CD4-positive, alpha-beta T cell (primary cell): ENCODE measurements at places on chromosomes 7 and 10. TPM values are rescaled to one million over a fixed set of nuclear protein-coding genes. Genes with fewer than 3 reads are reported as not detected.
A peak's percentile ranks its signal among the peaks of the same experiment; 100 is the strongest.

GRCh38 chr7:65339257-65339656 is 34.4 kb upstream of the ZNF92 start:
- no peak overlapping the region for H3K4me3 ChIP-seq
- no peak overlapping the region for H3K27ac ChIP-seq
- H3K4me1 ChIP-seq: no peaks in the 10 kb centered on the region
- H3K27me3 ChIP-seq: no peaks in the 10 kb centered on the region
- no peaks in the 10 kb centered on the region for H3K36me3 ChIP-seq

The SLC35B4 gene
- 5.8 TPM for total RNA-seq

DNA sequence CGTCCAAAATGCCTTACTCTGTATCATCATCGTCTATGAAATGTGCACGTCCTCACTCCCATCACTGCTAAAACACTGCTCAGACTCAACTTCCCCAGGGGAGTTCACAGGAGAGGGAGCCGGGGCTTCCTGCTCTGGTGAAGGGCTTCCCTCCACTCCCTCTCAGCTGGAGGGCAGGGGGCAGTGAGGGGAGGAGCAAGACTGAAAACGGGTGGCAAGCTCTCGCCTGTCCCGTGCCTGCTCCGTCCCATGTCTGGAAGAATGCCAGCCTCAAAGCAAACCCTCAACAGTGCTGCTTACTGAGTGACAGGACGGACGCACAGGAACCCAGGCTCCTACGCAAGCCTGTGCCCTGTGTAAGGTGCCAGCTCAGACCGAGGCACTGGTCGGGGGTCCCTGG is 25.1 kb downstream of the PRKAG2 start:
- no peak for DNase-seq
- no peak overlapping the region for H3K27ac ChIP-seq
- no peaks in the 10 kb centered on the region for H3K27me3 ChIP-seq
- peak overlapping the region; percentile 30 for H3K4me3 ChIP-seq
- peaks cover 2% of the 10 kb centered on the region for H3K36me3 ChIP-seq
- H3K4me1 ChIP-seq: peaks cover 32% of the 10 kb centered on the region

The PSTK gene
- 16.1 TPM for total RNA-seq

DNA sequence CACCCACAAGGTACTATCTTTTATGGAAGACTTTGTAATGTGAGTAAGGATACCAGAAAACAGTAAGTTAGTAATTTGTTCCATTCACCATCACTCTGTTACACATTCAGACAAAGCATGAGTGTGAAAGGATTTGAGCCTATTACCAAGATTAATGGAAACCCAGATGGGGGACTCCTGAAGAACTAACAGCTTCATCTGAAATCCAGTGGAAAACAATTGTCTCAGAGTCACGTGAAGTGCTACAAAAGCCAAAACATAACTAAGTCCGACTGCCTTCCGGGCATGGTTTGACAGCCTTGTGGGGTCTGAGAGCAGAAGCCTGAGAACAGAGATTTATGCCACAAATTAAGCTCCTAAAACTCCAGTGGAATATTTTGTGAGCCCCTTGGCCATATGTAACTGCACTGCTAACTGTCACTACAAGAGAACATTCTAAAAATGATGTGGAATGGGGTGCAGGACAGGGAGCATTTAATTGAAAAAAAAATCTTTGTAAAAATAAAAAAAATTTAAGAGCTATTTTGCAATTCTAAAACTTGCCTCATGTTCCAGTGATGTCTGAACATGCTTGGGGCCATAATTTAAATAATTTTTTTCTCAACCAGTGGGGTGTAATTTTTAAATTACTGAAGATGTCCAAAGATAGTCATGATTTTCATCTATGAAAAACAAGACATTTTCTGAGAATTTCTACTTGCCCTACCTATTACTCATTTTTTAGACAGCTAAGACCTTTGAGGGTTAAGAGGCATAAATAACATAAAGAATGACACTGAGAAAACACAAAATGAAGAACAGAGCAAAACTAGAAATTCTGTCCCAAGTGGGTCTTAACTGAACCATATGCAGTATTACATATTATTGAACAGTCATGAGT is 555.0 kb downstream of the INHBA start:
- no peak overlapping the region for H3K27ac ChIP-seq
- H3K4me1 ChIP-seq: no peaks in the 10 kb centered on the region
- no peaks in the 10 kb centered on the region for H3K36me3 ChIP-seq
- no peak overlapping the region for H3K4me3 ChIP-seq

DNA sequence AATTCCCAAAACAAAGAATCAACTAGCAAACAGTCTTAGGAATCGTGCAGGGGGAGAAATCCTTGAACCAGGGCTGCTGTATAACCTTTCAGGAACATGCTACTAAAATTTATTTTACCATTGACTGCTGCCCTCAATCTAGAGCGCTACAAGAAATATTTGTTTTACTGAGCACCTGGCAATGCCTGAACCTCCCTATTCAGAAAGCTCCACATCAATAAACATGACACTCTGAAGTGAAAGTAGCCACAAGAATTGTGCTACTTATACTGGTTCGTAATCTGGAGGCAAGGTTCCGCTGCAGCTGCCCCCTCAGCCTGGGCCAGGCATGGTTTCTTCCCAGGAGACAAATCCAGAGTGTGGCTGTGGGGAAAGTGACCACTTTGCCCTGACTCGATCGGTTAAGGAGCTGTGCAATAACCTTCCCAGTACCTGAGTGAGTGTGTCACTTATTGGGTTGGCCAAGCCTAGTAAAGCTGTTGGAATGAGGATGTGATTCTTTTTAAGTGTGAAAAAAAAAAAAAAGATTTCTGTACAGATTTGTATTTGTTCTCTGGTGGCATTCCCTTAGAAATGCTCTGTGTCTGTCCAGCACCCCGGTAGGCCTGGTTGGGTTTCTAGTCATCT is 7.7 kb downstream of the VWA2 start:
- H3K36me3 ChIP-seq: no peaks in the 10 kb centered on the region
- no peak for DNase-seq
- H3K27ac ChIP-seq: no peak overlapping the region

DNA sequence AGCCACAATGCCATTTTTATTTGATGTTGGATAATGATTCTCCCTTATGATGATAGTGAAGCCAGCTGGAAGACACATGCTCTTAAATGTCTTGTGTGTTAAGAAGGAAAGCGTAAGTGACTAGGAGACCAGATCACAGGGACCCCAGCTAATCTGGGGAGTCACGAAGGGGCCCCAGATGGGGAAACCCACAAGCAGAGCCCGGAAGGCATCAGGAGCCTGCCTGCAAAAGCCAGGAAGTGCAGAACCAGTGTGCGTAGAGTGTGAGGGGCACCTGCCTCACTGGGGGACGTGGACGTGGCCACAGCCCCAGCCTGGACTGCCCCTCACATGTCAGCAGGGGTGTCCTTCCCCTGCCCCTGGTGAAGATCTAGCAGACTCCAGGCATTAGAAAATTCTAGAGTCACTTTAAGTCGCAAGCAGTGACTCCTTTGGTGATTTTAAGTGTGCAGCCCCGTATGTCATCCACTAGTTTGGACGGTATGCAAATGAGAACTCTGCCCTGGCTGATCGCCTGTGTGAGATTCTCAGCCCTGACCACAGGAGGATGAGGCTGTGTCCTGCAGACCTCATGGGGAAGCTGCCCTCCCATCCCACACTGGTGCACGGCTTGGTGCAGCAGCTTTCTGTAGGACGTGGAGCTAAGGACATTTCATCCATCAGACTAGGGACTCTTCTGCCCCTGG is 243.0 kb downstream of the WDR37 start:
- no peak overlapping the region for H3K4me3 ChIP-seq
- no peaks in the 10 kb centered on the region for H3K27me3 ChIP-seq
- H3K27ac ChIP-seq: no peak overlapping the region
- no peak for DNase-seq
- no peaks in the 10 kb centered on the region for H3K36me3 ChIP-seq
- H3K4me1 ChIP-seq: no peaks in the 10 kb centered on the region

GRCh38 chr7:32158751-32159745 is 88.8 kb upstream of the PDE1C start:
- H3K4me1 ChIP-seq: no peaks in the 10 kb centered on the region
- no peak for DNase-seq
- no peak overlapping the region for H3K4me3 ChIP-seq

The CH25H gene
- 0.49 TPM for total RNA-seq

DNA sequence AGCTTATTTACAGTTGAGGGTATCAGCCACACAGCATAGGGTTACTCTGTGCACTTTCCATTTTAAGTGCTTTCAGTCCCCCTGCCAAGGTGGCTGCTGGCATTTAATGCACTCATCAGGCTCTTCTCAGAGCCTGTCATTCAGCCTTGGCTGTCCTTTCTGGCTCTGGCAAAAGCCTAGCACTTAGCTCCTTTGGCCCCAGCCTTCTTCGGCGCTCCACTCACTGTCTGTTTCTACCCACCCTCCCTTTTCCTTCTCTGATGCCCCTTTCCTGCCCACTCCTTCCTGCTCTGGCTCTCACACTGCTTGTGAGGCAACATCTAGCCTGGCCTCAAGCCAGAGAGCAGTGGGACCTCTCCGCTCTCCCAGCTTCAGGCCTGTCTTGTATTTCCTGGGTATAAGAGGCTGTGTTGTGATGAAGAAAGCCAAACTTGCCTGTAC is 60.2 kb downstream of the WIPF3 start:
- no peaks in the 10 kb centered on the region for H3K36me3 ChIP-seq
- no peak overlapping the region for H3K4me3 ChIP-seq
- no peaks in the 10 kb centered on the region for H3K4me1 ChIP-seq
- DNase-seq: no peak
- H3K27ac ChIP-seq: no peak overlapping the region

GRCh38 chr7:106737202-106737562 is 76.2 kb upstream of the CCDC71L start:
- DNase-seq: no peak
- H3K4me3 ChIP-seq: no peak overlapping the region
- H3K27ac ChIP-seq: no peak overlapping the region

DNA sequence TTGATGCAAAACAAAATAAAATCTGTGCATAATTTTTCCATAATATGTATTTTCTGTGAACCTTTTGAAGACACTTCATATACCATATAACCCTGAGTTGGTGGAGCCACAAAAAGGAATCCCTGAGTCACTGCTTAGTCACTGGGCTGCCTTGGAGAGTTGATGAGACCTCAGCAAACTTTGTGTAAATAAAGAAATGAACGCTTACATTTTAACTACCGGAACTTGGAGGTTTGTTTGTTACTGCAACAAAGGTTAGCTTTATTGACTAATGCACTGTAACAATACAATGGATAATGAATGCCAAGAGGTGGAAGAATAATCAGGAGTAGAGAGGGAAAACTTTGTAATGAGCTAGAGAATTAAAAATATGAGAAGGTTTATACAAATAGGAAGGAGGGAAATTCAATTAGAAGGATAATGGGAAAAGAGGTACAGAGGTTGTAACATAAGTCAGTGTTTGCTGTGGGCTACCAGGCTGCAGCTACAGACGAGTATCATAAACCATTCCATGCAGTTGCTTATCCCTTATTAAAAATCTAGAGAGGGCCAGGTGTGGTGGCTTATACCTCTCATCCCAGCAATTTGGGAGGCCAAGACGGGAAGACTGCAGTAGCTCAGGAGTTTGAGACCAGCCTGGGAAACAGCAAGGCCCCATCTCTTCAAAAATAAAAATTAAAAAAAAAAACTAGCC is 1042.1 kb downstream of the TYW1 start:
- no peaks in the 10 kb centered on the region for H3K36me3 ChIP-seq
- no peaks in the 10 kb centered on the region for H3K27me3 ChIP-seq
- DNase-seq: no peak

The SH2D4B gene
- total RNA-seq: 0.16 TPM

DNA sequence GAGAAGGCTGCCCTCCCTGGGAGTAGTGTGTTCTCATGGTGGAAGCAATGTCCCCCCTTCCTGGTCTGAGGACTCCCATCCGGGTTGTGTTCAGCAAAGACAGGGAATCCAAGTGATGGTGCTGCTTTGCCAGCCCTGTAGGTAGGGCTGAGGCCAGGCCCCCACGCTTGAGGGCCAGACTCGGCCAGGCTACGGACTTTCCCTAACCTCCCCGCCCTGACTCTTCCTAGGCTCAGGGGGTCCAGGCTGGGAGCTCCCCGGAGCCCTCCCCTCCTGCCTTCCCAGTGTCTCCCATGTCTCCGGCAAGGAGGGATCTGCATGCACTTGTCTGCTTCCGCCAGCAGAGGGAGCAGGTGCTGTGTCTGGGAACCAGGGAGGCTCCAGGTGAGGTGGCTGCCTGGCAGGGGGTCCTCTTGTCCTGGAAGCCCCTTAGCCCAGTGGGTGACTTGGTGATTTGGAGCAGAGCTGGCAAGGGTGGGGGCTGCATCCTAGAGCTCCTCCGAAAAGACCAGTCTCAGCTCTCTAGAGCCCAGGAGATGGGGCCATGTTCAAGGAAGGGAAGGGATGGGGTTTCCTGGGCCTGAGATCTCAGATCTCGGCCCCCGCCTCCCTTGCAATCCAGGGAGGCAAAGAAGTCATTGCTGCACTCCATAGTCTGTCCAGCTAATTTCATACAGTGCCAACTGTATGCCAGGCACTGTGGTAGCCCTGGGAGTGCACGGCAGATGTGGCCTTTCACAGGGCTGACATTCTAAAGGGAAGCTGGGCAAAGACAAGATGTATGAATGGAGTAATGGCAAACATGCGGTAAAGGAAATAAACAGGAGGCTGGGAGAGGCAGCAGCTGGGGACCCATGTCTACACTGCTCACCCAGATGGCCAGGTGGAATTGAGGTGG is 20.3 kb upstream of the SFRP5 start:
- no peak overlapping the region for H3K27ac ChIP-seq
- no peaks in the 10 kb centered on the region for H3K27me3 ChIP-seq
- no peaks in the 10 kb centered on the region for H3K36me3 ChIP-seq

GRCh38 chr10:110399965-110400933 is 95.5 kb upstream of the SMNDC1 start:
- H3K27ac ChIP-seq: no peak overlapping the region
- no peak overlapping the region for H3K4me3 ChIP-seq
- no peaks in the 10 kb centered on the region for H3K36me3 ChIP-seq

The EGR2 gene
- total RNA-seq: 3.2 TPM

DNA sequence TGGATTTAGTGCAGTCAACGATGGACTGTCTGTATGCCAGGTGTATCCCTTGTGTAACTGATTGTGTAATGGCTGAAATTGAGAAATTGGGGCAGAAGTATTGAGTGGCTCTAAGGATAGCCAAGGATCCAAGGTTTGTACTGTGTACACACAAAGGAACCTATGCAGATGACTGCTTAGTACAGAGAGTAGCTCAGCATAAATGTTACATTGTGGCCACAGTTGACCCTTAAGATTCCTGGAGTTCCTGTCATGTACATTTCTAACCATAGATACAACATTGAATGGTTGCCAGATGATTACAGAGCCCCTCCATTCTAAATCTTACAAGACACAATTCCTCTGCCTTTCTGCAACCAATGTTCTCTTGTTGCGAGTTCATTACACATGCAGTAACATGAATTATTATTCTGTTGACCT is 25.3 kb downstream of the CCDC126 start:
- H3K4me3 ChIP-seq: no peak overlapping the region
- no peak overlapping the region for H3K27ac ChIP-seq
- H3K4me1 ChIP-seq: no peaks in the 10 kb centered on the region

The LEP gene
- total RNA-seq: not detected

- H3K4me1 ChIP-seq: no peaks in the 10 kb centered on the region
- no peak overlapping the region for H3K4me3 ChIP-seq
- H3K36me3 ChIP-seq: no peaks in the 10 kb centered on the region
Measured at GRCh38 chr7:156334636-156335035, 305.9 kb upstream of the RNF32 start.

- no peaks in the 10 kb centered on the region for H3K4me1 ChIP-seq
- H3K36me3 ChIP-seq: no peaks in the 10 kb centered on the region
- no peak overlapping the region for H3K27ac ChIP-seq
- DNase-seq: no peak
- H3K27me3 ChIP-seq: no peaks in the 10 kb centered on the region
Measured at GRCh38 chr7:124022551-124022950, 10.3 kb downstream of the TMEM229A start.

- no peaks in the 10 kb centered on the region for H3K4me1 ChIP-seq
- H3K4me3 ChIP-seq: no peak overlapping the region
- no peak overlapping the region for H3K27ac ChIP-seq
- DNase-seq: no peak
- H3K27me3 ChIP-seq: no peaks in the 10 kb centered on the region
- H3K36me3 ChIP-seq: no peaks in the 10 kb centered on the region
Measured at GRCh38 chr10:1774796-1775195, 37.5 kb upstream of the ADARB2 start.
